H4 (cell line): ENCODE measurements at places on chromosomes 16 and 17. TPM values are rescaled to one million over a fixed set of nuclear protein-coding genes. Genes with fewer than 3 reads are reported as not detected.

Gene KRT9
- not detected in 2 replicates for total RNA-seq

Gene SLC5A11
- total RNA-seq: 0.50 TPM in 1 of 2 replicates, not detected in the other

Gene EVI2A
- total RNA-seq: 4.8 and 7.7 TPM in 2 replicates

Gene UNK
- total RNA-seq: 24.0 and 29.6 TPM in 2 replicates

Gene CHRNE
- total RNA-seq: 0.04 and 0.14 TPM in 2 replicates

Gene STH
- total RNA-seq: not detected in 2 replicates

Gene DLX4
- total RNA-seq: 0.49 and 1.6 TPM in 2 replicates

Gene NT5C
- total RNA-seq: 122 and 134 TPM in 2 replicates

Gene MT1M
- total RNA-seq: not detected in 2 replicates

Gene ERN2
- not detected in 2 replicates for total RNA-seq

Gene HASPIN
- 8.5 and 9.4 TPM in 2 replicates for total RNA-seq

Gene CACNG5
- total RNA-seq: not detected in 2 replicates
